ENCODE measurements at places on chromosomes 7 and 10.

DNA sequence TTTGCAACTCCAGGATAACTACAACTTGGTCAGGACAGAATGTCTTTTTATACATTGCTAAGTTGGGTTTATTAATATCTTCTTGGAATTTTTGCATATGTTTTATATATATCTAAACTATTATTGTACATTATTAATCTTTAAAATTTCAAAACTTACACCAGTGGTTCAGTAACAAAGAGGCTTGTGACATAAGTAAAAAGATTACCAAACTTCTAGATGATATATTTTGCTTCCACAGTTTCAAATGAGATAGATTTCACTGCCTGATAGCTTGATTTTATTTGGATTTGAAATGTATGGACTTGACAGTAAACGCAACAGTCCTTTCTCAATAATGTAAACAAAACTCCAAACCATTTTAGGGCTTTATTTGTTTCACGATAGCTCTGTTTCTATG, 701.2 kb upstream of the IGFBP3 start:
- DNase-seq = no peak

DNA sequence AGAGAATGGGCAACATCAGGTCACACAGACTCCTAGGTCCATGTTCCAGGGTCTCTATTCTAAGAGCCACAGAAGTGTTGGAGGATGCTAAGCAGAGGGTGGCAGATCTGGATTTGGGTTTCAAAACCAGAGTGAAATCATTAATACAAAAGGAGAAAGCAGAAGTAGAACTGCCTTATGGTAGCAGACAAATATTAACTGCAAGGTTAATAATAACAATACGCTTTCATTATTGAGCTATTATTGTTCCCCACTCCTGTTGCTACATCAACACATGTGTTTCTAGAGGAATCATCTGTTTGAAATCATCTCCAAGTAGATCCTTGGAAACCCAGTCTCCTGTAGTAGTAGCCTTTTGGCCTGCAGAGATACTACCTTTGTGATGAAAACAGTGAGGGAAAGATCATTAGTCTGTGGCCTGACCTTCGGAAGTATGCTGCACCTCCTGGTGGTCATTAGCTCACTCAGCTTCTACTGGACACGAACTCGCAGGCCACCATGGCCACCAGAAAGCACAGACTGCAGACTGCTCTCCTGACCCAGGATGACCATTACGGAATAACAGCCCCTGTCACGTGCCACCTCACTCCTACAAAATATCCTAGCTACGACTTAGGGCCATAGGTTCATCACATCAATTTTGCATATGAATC, 84.6 kb downstream of the XPNPEP1 start:
- no peak for DNase-seq

- DNase-seq = no peak
Observed at GRCh38 chr10:806451-807162, 117.1 kb upstream of the DIP2C start.

GRCh38 chr10:45440511-45441062, 66.6 kb downstream of the ALOX5 start:
- no peak for DNase-seq

GRCh38 chr10:110965216-110965615, 45.8 kb downstream of the SHOC2 start:
- no peak for DNase-seq

DNA sequence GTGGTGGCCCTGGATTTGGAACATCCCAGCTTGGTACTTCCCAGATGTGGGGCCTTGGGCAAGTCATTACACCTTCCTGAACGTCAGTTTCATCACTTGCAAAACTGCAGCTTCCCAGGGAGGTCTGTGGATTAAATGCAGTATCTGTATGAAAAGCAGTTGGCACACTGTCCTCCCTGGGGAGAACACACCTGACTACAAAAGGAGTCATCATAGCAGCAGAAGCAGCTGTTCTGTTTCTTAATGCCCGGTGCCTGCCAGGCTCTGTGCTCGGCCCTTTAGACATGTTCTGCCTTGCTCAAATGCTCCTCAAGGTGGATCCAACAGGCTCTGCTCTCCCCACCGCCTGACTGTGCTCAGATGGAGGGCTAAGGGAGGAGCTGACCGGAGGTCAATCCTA, 31.0 kb downstream of the CDCA7L start:
- DNase-seq = no peak

DNA sequence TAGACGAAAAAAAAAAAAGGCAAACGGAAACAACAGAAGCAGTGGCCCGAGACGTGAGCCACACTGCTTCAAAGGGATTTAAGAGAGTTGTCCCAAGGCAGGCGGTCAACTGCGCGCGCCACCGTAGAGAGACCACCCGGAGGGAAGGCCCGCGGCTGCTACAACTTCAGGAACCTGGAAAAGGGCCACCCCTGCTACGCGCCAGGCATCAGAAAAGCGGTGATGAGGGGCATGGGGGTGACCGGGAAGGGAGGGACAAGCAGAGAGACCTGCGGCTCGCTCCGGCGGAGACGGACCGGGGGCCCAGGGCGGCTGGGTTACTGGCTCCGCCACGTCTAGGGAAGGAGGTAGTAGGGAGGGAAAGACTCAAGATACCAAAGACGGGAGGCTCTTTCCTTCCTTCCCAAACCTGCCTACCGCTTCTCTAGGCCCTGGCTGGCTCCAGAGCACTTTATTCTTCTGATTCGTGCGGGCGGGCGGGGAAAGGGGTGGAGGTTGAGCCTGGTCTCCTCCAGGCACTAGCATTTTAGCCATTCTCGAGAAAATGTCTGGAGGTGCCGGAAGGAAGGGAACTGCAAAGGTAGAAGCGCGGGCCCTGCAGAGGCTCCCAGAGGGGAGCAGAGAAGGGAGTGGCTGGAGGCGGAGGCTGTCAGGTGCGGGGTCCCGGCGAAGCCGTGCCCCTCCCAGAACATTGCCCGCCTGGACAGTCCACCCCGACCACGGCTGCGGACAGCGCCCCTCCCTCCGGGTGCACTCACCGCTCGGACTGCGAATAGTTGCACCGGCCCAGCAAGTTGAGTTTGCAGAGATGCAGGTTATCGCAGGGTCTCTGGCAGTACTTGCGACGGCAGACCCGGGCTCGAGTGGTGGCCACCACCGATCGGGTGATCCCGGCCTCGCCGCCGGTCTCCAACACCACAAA, 993 bp downstream of the ZC3HAV1 start:
- DNase-seq = no peak

GRCh38 chr7:24769851-24770250, 12.6 kb upstream of the GSDME start:
- DNase-seq = no peak

GRCh38 chr10:131198401-131198800, 113.1 kb downstream of the TCERG1L start:
- DNase-seq = no peak

DNA sequence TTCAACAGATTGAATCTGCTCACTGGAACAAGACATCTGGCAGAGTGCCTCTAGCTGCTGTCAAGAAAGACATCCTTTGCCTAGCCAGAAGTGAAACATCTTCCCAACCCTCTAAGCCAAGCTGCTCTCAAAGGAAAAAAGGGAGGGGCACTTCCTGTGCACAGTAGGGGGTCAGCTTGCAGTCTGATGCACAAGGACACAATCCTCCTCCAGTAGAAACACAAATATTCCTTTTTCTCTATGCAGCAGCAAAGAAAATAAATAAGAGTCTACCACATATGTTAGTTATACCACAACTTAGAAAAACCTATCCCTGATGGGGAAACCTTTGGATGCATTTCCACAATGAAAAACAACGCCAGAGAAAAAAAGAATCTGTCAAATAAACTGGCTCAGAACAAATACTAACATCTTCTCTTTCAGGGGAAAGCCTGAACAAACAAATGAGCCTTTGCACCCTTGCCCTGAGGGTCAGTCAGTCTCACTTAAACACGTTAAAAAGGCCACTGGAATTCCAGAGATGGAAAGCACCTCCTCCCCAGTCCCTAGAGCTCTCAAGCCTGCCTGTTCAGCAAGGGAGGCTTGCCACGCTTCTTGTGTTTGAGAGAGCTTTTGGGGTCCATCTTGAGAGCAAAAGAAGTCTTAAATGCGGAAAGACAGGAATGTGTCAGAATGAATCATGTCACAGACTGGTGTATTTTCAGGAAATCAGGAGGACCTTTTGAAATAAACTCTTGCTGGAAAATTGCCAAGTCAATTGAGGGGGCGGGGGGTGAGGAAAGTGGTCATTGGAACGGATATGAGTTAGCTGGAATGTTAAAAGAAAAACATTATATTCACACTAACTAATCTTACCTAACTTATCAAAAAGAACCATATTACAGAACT, 7.5 kb downstream of the LAMB1 start:
- DNase-seq = no peak

DNA sequence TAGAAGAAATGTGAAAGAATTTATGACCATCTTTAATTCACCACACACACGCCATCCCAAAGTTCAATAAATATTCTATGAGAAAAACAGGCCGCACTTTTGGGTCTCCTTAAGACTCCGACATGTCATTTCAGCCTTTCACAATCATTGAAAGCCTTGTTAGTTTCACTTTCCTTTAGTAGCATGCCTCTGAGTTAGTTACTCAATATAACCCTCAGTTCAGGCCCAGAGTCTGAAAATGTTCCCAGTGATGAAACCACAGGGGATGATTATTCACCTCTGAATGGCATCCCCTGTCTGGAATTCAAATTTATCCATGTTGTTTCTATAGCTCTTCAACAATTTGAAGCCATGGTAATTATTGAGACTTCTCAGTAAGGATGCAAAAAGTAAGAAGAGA, 278.1 kb upstream of the NRP1 start:
- no peak for DNase-seq

GRCh38 chr10:88920986-88921593, 31.5 kb downstream of the ACTA2 start:
- DNase-seq = no peak

GRCh38 chr10:102657984-102658724, 13.9 kb downstream of the TRIM8 start:
- DNase-seq = no peak

DNA sequence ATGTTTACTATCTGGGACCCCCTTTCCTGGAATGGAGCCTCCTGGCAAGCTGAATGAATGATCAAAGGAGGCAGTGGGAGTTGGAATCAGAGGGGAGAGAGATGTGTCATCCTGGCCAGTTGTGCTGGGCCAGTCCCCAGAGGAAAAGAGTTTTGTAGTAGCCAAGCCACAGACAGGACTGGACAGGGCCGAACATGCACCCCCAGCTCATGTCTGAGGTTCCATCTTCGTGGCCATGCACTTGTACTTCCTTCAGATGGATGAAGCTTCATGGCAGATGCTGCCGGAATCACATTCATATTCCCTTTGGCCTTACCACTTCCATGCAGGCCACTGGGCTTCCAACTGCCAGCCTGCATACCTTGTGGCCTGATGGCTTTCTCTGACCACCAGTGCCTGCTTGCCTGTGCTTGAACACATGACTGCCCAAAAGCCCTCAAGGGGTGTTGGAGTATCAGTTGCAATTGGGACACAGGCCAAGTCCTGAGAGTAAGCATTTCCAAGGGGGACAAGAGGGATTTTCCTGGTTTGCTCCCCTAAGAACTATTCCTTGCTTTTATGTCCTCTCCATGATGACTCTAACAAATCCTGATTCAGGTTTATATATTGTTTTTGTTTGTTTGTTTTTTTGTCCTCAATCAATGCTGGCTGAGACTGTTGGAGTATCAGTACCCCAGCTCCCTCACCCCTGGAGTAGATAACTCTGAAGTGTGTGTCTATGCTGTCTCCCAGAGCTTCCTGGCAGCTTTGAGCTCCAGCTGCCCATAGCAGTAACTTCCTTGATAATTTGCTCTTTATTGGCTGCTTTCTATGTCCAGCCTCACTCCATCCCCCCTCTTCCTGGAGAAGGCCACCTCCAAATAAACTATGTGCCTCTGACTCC, 63.6 kb downstream of the TMEM130 start:
- no peak for DNase-seq

- DNase-seq = no peak
Observed at GRCh38 chr7:65233409-65234034, 140.1 kb upstream of the ZNF92 start.

- no peak for DNase-seq
Observed at GRCh38 chr7:99102809-99103690, 40.9 kb downstream of the SMURF1 start.

DNA sequence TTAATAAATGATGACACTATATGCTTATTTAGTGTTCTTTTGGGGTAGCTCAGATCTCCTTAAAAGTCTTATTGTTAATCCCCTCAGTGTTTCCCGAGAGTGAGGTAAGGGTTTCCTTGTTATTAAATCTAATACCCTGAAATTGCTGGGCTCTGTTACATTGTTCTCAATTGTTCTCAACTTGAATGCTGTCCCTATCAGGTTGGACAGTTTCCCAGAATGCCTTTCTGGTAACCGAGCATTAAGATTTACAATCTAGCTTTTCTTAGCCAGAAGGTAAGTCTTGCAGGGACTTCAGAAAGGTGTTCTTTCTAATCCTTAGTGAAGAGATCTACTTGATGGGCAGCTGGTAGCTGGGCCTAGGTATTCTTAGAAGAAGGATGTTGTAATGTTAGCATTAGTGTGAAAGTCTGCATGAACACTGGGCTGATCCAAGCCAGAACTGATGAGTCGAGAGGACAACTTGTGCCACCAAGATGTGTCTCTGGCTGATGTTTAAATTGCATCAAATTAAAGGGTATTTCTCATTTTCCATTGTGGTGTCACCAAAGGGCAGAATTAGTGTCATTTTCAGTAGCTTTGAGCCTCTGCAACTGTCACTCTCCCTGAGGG, 89.9 kb downstream of the SND1 start:
- no peak for DNase-seq

GRCh38 chr10:80685355-80685754, 147.7 kb downstream of the SH2D4B start:
- DNase-seq = no peak

GRCh38 chr10:60417024-60417423, 27.3 kb upstream of the ANK3 start:
- DNase-seq = no peak

DNA sequence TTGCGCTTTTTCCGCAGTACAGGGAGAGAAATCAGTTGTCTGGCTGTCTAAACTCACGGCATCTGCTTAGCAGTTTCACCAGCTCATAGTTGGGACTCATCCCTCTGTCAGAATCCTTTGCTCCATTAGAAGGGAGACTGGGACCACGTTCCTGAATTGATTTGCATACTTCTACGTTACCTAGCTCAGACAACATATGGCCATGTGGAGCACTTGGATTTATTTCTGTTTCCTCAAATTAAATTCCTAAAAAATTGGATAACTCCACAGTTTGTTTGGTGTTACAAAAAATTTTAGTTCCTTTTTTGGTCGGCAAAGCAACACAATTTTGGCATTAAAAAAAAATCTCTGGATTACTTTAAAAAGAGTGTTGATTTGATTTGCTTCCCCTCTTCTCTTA, 614.0 kb downstream of the AUTS2 start:
- DNase-seq = no peak
